ENCODE measurements at places on chromosomes 3 and 15.

GRCh38 chr3:188286087-188286513 lies 132.1 kb downstream of the LPP start:
- DNase-seq = no peak

DNA sequence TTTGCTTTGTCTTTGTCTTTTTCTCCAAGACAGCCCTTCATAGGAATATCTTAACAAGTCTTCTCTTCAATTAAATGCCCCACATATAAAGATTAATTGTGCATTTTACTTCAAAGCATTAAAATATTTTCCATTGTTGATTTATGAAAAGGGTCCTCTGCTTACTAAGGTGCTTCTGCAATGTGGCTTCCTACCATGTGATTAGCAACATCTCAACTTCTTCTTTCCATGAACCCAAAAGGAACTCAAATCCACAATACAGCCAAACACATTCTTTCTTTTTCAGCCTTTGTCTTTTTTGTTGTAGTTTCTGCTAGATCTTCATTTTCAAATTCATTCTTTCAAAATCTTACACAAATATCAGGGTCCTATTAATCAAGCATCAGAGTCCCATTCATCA lies 309.2 kb downstream of the NSUN3 start:
- DNase-seq = no peak

DNA sequence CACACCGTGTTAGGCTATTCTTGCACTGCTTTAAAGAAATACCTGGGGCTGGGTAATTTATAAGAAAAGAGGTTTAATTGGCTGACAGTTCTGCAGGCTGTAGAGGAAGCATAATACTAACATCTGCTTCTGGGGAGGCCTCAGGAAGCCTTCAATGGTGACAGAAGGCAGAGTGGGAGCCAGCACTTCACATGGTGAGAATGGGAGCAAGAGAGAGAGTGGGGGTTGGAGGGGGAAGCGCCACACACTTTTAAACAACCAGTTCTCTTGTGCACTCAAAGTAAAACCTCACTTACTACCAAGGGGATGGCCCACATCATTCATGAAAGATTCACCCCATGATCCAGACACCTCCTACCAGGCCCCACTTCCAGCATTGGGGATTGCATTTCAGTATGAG lies 181.1 kb downstream of the APBA2 start:
- DNase-seq = no peak

GRCh38 chr3:175590745-175591144 lies 731.6 kb downstream of the NAALADL2 start:
- DNase-seq = no peak

GRCh38 chr15:101528108-101528916 lies 38.8 kb upstream of the PCSK6 start:
- DNase-seq = no peak

- DNase-seq = no peak
These were observed 15.9 kb upstream of the ALDH1A2 start for GRCh38 chr15:58081456-58081855.

DNA sequence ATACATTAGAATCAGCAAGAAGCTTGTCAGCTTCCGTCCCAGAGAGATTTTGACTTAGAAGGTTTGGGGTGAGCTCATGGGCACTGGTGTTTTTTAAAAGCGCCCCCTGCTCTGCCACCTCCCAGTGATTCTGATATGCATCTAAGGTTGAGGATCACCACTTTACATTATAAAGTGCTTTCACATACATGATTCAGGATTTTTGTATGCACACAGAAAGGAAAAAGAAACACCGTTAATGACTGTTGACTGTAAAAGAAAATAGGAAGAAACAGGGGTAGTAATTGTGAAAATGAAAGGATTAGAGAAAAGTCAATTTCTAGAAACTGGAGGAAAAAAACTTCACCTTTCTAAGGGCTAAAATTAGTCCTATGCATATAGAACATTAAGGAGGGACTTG lies 104.9 kb upstream of the ZBED2 start:
- no peak for DNase-seq

DNA sequence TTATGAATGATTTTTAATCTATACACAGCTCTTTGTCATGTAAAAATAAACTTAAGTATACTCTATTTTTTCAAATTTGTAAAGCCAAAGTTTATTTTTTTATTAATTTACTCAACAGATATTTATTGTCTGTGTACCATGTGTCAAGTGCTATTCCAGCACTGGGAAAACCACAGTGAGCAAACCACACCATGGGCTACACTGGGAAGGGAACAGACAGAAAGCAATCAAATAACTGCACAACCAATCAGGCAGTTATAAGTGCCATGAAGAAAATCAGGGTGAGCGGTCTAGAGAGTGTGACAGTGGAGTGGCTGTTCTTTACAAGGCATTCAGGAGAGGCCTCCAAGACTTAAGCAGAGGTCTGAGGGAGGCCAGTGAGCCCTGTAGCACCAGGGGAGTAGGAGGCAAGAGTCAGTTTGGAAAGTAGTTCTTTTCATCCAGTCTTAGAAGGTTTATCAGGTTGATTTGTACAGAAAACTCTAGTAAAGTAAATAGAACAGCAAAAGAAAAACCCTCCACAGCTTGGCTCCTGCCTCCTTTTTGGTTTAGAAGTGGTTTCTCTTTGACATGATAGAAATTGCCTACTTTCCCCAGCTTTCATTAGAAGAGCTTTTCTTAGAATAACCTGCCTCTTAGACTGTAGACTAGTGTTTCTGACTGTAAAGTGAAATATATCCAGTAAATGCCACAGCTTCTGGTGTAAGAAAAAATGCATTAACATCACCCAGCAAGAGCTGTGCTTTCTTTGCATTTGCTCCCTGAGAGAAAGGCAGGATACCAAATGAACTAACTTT lies 13.7 kb downstream of the EIF2AK4 start:
- DNase-seq = no peak

DNA sequence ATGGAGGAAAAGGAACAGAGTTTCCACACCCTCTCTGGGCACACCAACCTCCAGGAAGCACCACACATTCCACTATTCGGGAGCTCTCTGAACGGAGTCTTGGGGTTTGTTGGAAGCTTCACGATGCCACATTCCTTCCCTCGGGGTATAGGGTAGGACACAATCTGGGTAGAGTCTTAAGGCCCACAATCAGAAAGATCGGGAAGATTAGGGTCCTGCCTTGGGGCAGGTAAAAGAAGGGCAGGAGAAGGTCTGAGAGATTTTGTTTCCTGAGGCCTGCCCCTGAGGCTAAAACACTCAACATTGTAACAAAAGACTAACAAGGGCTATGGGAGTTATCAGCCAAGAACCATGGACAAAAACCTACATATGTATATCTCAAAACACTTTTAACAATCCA lies 89.2 kb upstream of the RAP2B start:
- no peak for DNase-seq

- DNase-seq = peak; percentile 13
These were observed 388 bp downstream of the DAPK2 start for GRCh38 chr15:64045774-64046420.

DNA sequence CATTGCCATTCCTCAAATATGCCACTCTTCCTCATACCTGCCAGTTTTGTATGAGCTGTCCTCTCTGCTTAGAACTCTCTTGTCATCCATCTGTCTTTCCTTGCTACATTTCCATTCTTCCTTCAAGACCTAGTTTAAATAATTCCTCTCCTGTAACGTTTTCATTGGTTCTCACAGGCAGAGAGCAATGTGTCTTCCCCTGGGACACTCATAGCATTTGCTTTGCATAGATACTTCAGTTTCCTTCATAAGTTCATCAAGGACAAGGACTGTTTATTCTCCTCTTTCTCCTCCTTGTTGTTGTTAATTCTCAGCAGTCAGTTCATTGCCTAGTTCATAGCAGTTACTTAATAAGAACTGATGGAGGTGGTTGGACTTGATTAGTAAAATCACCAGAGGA lies 10.5 kb downstream of the NR2C2 start:
- DNase-seq = no peak

DNA sequence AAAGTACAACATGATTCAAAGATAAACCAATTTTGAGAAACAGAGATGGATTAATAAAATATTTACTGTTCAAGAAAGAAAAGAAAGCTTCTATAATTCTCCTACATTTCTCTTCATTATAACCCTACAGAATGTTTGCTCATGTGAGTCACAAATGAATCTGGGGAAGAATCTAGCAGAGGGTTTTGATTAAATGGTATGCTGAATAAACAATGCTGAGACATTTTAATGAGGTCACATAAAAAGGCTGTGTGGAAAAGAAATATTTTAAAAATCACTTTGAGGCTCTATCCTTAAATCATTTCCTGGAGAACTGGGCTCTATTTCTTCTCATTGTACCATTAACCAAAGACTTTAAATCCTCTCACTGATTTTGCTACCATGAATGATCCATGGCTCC lies 727.7 kb downstream of the NTRK3 start:
- DNase-seq = no peak

GRCh38 chr15:70212286-70212962 lies 114.7 kb upstream of the TLE3 start:
- DNase-seq = no peak

DNA sequence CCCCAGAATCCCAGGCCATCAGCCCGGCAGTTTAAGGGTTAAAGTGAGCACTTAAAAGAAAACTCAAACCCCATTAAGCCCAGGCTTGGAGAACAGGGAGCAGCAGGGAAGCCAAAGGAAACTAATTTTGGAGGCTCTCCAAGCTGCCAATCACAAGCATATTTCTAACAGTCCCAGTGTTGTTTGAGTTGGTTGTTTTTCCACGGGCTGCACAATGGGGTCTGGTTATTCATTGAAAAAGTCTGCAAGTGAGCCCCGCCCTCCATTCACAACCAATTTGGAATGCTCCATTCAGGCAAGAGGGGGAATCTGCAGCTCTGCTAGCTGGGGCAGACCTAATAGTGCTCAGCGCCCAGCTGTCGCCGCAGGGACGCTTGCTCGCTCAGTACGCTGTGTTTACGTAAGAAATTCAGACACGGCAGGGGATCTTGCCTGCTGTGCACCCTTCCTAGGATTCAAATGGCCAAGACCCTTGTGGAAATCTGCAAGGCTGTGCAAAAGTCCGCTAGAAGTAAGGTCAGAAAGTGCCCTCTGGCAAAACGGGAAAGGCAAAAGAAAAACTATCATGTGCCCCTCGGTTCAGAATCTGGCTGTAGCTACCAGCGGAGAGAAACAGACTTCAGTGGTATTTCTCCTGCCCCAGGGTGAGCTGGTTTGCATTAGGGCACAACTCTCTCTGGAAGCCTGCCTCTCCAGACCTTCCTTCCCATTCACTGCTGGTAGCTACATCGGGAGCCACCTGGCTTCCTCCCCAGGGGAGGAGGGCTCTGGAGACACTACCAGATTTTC lies 11.0 kb downstream of the ETV5 start:
- DNase-seq = no peak

- no peak for DNase-seq
These were observed 204.2 kb downstream of the NFKBIZ start for GRCh38 chr3:102053375-102053989.
